ENCODE measurements at places on chromosomes 5 and 9.

GRCh38 chr9:36765468-36766341 is 193.0 kb downstream of the MELK start:
- peak; percentile 92 for DNase-seq

- no peak for DNase-seq
Observed at GRCh38 chr5:117394506-117395157, 820.0 kb upstream of the SEMA6A start.

DNA sequence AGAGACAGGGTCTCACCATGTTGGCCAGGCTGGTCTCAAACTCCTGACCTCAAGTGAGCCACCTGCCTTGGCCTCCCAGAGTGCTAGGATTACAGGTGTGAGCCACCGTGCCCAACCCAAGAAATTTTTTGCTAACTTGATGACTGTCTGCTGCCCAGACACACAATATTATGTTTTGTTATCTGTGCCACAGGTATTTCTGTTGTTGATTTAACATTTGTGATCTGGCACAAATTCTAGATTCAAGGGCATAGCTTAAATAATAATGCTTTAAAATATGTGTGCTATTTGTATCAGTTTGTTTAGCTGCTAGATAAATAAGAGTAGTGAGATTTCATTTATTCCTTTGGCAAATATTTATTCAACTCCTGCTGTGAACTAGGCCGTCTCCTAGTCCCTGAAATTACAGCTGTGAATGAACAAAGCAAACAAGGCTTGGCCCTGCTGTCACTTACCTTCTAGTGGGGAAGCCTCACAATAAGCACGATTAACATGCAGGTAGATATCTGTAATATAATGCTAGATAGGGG is 35.3 kb downstream of the GAPVD1 start:
- DNase-seq: no peak

DNA sequence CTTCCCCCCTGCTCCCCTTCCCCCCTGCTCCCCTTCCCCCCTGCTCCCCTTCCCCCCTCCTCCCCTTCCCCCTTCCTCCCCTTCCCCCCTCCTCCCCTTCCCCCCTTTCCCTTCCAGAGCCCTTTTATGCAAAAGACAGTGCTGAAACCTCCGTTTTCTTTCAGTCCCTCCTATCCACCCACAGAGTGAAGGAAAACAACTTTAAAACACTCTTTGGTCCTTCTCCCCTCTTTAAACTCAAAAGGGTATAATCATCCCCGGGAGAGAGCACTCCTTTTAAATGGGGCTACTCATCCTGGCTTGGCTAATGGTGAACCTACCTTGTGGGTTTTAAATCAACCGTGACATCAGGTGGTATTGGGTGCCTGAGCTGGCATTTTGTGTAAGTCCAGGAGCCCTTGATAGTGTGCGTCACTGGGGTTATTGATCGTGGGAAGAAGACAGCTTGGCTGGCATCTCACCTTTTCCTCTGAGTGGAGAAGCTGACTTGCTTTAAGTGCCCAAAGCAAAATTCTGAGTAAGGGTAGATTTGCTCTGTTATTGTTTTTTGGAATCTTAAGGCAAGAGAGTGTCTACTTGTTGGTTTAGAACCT is 2.7 kb downstream of the LARP1 start:
- DNase-seq: peak; percentile 59

DNA sequence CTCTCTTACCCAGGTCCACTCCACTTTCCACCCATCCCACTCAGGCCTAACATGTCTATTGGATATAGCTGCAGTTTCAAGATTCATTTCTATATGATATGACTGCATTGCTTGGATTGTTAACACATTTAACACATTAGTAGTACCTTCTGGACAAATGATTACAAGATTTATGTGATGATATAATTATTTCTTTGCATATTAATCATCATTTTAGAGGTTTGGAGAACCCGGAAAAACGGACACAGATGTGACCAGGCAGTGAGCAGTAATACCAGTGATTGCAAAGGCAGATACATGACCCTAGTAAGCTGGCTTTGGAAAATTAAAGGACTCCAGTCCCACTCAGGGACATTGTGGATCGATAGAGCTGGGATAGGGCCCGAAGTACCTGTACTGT is 103.8 kb downstream of the PRR16 start:
- no peak for DNase-seq

Data from stimulated activated CD4-positive, alpha-beta T cell treated with anti-CD3 and anti-CD28 coated beads, Interleukin-15, amount 100 ng/mL, for 24 hours (primary cell).